ENCODE measurements at places on chromosomes 2 and 18.

- DNase-seq, result no peak
Observed at GRCh38 chr18:48609820-48610815, 71.3 kb downstream of the CTIF start.

- DNase-seq, result peak; percentile 67
Observed at GRCh38 chr2:108220942-108221541, 18.7 kb upstream of the SULT1C3 start.

DNA sequence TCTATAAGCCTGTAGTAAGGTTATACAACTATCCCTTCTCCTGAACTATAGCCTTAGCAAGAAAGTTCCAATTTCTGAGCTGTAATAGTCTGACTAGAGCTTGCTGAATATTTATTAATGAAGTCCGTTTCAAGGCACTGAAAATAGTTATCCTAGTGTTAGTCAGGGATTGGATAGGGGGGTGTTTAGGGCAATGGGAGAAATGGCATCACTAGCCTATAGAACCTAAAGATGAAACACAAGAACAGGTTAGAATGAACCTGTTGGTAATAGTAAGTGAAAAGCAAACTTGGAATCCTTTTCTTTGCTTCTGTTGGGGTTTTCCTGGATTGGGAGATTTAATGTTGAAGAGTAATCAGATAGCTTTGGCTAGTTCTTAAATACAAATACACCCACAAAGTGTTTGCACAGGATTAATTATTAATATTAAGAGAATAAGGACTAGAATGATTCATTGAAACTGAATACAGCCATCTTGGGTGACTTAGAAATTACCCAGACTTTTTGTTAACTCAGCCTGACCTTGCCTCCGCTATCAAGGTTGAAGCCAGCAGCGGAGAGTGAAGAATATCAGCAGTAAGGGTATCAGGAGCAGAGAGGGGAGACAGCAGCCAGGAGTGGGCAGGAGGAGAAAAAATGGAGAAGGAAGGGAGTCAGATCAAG is 14.4 kb downstream of the CCNT2 start:
- no peak for DNase-seq

DNA sequence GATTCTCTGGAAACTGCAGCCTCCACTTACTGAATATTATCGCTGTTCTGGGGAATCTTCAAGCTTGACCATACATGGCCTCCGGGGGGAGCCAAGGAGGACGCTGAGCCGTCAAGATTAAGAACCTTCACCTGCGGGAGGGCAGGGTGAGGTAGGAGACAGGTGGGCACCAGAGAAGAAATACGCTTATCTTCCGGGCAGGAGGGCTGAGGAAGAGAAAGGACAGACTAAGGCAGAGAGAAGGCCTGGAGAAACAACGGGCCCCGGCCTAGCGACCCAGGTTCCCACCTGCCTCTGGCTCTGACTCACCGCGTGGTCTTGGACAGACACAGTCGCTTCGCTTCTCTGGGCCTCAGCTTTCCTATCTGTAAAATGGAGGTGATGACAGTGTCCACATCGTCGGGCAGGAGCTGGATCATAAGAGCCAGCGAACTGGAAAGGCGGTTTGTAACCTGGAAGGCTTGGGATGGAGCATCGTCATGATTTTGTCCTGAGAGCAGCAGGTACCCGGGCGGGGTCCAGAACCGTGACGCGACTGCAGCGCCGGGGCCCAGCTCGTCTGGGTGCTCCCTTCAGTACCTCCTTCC is 659 bp downstream of the ZNF142 start:
- peak; percentile 44 for DNase-seq

DNA sequence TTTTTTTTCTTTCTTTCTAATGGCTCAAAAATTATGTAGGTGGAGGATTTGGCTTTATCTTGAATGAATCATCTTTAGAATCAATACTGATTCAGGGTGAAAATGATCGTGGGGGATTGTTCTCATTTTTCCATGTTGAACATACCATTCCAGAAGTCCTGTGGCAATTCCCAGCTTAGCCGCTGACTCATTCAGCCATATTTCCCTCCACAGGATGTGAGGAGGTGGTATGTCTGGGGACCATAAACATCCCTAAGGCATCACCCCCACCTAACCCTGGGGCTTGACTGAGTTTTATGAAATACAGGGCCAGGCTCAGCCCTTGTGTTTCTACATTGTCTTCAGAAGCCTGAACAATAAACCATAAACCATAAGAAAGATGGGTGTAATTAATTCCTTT is 92.7 kb upstream of the FN1 start:
- DNase-seq, result no peak

DNA sequence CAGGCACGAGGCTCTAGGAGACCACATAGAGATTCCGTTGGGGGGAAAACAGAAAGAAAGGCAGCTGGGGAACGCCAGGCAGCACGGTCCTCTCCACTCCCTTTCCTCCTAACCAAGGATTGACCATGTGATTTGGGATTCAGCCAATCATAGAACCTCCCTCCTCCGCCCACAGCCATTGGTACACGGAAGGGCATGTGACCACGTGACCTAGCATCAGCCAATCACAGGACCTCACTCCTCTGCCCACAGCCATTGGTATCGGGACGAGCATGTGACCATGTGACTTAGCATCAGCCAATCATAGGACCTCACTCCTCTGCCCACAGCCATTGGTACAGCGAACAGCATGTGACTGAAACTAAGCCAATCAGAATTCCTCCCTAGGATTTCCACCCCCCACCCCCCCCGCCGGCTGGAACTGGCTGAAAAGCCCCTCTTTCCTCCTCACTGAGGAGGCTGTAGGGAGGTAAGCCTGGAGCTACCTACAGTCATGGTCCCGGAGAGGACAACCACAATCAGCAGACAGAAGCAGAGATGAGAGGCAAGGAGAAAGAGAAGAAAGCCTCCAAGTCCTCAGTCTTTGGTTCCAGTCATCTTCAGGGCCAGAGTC is 7.6 kb downstream of the SERPINE2 start:
- no peak for DNase-seq

DNA sequence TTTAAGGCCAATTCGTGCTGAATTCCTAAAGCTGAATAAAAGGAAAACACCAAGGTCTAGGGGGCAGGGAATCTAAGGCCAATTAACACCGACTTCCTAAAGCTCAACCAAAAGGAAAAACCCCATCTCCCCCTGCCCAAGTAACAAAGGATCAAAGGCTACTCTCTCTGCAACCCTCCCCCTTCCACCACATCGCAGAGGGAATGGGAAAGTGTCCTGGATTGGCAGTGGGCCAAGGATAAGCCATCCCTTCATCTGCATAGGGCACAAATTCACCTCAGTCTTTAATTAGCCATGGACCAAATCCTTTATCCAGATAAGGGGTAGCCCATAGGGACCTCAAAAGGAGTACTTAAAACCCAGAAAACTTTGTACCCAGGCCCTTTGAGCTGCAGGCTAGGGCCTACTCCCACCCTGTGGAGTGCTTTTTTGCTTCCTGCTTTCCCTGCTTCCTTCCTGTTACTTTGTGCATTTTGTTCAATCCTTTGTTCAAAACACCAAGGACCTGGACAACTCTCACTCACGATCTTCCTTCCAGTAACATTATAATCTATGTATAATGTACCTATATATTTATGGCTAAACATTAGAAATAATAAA is 2119.8 kb upstream of the CELF4 start:
- no peak for DNase-seq

- DNase-seq, result no peak
Observed at GRCh38 chr2:46724107-46724506, 191.5 kb downstream of the MCFD2 start.

DNA sequence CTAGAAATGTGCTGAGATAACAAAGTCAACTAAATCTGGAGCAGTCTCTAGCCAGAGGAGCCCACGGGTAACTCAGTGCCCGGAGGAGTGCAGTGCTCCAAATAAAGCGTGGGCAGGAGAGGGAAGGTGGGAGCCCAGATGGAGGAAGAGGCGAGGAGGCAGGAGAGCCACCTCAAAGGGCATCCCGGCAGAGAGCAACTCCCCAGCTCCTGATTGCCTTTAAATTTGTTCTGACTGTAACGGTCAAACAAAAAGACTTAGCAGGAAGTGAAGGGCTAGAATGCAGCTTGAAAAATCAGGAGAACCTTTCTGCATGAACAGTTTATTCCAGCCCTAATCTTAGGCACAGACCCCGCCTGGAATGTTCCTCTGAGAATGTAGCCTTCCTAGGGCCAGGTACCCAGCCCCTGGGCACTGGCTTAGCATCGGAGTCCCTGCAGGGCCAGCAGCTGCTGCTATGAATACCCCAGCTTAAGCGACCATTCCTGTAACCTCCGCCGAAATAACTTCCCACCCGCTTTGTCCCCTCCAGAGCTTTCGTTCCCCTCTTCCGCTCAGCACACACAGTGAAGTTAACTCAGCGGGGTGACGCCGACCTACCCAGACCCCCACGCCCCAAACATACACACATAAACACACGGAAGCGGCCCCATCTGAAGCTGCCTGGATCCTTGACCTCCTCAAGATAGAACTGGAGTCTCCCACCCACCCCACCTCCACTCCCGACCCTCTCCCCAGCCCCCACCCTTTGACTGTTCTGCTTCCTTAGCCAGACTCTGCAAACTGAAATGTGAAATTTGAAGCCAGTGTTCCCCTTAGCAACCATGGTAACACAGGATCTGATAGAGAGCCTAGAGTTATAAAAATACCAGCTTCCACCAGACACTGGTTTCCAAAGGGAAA is 123.2 kb downstream of the SMAD7 start:
- peak; percentile 56 for DNase-seq

GRCh38 chr2:233290051-233290845 is 17.4 kb upstream of the SAG start:
- DNase-seq, result no peak

DNA sequence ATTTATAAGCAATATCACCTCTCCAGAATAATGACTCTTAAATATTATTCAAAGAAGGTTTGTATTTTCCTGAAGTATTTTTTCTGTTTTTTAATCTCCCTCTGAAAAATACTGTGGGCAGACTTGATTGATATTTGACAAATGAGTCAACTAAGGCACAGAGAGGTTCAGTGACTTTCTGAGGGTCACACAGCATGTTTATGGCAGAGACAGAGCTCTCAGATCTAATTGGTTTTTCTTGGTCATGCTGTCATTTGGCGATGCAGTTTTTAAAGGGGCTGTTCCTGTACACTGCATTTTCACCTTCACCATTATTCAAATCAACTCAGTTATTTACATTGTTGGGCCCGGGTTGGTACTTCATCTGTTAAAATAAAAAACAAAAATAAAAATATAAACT is 264.3 kb downstream of the LRRTM1 start:
- no peak for DNase-seq

DNA sequence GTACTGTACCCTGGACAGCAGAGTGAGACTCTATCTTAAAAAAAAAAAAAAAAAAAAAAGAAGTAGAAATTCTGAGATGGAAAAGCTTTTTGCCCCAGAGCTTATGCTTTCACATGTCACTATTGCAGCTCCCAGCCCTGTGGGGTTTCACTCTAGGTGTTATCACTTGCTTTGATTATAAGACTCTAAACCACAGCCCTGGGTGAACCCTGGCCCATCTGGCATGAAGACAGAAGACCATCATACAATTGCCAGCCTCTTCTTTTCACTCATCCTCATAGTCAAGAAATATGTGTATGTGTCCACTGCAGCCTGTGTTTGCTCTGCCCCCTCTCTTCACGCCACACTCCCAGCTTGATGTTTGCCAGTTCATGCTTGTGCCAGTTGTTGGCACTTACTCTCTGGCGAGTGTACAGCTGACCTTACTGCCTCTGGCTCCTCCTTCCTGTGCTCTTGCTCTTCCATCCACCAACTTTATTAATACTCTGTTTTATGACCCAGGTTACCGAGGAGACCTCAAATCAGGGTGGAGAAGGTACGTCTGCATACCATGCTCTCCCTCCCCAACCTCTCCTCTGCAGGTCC is 136.7 kb upstream of the NCK2 start:
- no peak for DNase-seq

- no peak for DNase-seq
Observed at GRCh38 chr2:23602116-23602515, 217.1 kb downstream of the KLHL29 start.

GRCh38 chr2:183347969-183348368 is 223.7 kb downstream of the NUP35 start:
- no peak for DNase-seq

DNA sequence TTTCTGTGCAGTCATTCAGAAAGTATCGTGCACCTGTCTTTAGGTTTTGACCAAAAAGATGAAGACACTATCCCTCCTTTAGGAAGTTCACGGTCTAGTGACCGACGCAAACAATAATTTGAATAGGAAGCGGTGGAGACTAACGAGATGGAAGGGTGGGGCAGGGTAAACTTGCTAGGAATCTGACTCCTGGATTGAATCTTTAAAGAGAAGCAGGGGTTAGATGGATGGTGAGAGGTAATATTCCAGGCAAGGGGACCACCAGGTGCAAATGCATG is 651 bp upstream of the TXNL1 start:
- DNase-seq, result peak; percentile 31

DNA sequence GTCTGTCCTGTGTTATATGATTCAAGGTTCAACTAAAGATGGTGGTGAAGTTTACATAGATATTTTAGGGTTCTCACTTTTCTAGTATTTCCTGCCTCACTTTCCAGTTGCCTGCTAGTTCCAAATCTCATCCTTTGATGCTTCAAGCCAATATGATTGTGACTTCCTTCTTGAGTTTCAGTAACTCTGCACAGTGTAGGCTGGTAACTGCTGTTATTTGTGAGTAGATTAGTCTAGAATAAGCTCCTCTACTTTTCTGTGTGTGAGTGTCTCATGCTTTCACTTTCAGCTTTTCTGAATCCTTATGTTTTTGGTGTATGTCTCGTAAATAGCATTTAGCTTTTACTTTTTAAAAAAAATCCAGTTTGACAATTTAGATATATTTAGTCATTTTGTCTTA is 42.6 kb downstream of the GALNT1 start:
- no peak for DNase-seq

DNA sequence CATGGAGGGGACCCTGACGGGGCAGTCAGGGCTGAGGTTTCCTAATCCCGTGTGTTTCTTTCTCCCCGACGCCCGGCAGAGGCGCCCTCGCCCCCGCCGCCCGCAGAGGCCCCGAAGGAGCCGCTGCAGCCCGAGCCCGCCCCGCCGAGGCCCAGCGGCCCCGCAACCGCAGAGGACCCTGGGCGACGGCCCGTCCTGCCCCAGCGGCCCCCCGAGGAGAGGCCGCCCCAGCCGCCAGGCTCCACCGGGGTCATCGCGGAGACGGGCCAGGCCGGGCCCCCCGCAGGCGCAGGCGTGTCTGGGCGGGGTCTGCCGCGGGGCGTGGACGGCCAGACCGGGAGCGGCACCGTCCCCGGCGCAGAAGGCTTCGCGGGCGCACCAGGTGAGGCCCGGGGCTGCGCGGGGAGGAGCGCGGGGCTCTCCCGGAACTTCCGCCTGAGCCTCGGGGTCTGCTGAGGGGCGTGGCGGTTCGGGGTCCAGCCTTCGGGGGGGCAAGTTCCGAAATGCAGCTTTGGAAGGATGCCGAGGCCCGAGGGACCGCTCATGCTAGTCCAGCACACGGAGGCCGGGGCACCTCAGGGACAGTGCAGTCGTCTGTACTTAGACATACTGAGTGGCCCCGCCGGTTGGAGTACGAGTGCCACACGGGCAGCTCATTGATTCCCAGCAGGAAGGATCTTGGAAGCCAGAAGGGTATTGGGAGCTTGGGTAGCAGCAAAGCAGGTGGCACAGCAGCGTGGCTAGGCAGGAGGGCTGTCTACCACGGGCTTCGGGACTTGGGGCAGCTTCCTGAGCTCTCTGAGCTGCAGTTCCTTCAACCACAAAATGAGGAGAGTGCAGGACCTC is 60.1 kb downstream of the EMILIN2 start:
- no peak for DNase-seq

GRCh38 chr2:230346921-230347533 is 20.0 kb downstream of the SP140L start:
- no peak for DNase-seq

GRCh38 chr18:62792016-62792415 is 76.7 kb downstream of the PHLPP1 start:
- DNase-seq, result no peak

Data from DMS79 (cell line).